Stimulated activated CD4-positive, alpha-beta T cell treated with anti-CD3 and anti-CD28 coated beads, TNF-alpha, amount 100 ng/mL, for 1 hour (primary cell): ENCODE measurements at places on chromosomes 2 and 18.

GRCh38 chr18:42131066-42131929, 176.3 kb downstream of the PIK3C3 start:
- no peak for DNase-seq

DNA sequence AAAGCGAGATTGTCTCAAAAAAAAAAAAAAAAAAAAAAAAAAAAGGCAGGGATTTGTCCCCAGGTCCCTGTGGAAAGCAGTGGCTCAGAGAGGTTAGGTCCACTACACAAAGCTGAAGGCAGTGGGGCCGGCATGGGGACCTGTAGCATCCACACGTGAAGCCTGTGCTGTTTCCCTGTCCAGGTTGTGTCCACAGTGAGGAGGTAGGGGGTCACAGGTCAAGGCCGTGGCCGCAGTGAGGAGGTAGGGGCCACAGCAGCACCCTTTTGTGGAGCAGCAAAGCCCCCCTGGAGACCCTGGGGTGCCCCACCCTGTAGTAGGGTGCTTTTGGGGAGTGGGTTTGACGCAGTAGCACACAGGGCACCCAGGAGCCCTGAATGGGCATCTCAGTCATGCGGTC, 14.0 kb downstream of the TMEM177 start:
- no peak for DNase-seq

GRCh38 chr2:176956791-176957190, 255.8 kb upstream of the HNRNPA3 start:
- DNase-seq = no peak

GRCh38 chr18:45467293-45467692, 148.0 kb upstream of the SLC14A2 start:
- DNase-seq = no peak

DNA sequence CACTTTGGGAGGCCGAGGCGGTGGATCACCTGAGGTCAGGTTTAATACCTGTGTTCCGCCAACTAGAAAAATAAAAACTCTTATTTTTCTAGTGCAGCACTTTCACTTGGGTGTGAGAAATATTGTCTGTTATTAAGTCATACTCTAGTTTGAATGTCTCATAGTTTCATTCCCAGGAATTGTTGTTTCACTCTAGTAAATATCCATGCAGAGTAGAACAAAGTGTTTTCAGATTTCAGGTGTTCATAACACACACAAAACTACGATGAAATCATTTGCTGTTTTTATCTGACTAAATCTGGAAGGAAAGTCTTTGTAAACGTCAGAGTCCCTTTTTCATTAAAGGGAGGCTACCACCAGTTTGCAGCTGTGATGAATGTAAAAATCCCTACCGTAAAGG, 4.0 kb downstream of the FAM117B start:
- no peak for DNase-seq

GRCh38 chr2:64653109-64654062, at the start of gene SERTAD2:
Gene SERTAD2, minus strand, starts transcription at chr2:64653913. Its CDS starts 17,042 bp downstream, at chr2:64636871.
- peak; percentile 66 for DNase-seq

DNA sequence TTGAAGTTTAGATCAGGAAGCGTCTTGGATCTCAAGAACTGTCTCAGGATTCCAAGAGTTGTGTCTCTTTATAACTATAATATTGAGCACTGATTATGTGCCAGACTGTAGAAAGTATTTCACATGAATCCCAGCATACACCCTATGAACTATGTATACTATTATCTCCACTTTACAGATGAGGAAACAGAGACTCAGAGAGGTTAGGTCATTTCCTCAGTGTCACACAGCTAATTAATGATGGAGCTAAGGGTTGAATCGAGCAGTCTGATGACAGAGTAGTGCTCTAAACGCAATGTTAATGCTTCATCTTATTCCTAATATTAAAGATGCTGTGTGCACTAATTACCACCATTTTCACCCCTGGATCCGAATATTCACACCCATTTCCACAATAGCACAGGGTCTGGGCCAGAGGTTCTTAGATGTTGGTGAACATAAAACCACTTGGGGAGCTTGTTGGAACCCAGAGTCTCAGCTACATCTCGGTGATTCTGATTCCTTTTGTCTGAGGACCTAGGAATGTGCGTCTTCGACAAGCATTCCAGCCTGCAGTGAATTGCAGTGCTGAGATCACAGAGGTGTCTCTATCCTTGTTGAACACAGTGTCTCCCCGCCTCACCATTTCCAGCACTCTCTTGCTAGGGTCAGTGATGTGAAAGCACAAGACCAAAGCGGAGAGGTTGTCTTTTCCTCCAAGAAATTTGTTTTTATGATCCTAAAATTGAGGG, 213.8 kb downstream of the SP3 start:
- no peak for DNase-seq

DNA sequence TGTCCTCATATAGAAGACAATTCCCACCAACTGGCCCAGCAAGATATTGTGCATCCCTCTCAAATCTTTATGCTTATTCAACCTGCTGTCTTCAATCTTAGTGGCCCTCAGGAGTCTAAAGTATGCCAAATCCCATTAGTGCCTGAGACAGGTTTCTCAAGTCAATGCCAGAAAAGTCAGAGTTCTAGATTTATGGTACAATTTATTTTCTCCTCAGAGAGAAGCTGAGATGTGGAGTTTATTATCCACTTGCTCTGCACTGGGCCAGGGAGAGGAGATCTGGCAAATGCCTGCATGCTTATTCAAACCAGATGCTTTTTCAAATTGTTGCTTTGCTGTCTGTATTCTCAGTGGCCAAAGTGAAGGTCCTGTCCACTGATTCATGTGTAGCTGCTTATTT, 825.2 kb downstream of the METTL4 start:
- DNase-seq = no peak

DNA sequence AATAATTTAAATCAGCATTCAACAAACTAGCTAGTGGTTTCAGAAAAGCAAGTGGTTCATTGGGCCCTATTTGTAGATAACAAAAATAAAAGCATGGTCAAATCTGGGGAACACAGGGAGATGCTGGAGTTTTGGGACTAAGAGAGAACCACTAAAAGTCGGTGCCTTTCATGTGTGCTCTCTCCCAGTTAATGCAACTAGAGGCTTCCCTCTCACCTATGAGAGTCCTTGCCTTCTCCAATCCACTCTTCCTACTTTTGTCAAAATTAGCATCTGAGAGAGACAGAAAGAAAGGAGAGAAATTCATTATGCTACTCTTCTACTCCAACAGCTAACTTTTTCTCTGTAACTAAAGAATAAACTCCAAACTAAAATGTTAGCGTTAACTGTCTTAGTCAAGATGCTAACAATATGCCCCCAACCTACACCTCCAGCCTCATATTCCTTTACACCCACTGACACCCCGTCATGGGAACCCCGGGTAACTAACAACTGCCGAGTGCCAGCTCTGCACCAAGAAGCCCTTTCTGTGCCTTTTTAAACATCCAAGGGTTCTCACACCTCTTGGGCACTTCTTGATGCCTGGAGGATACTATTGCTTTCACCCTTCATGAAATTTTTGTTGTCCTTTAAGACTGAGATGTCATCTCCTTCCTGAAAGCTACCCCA, 133.4 kb downstream of the RBMS1 start:
- DNase-seq = no peak

- DNase-seq = no peak
Measured at GRCh38 chr2:85935746-85936208, 47.0 kb upstream of the ST3GAL5 start.

DNA sequence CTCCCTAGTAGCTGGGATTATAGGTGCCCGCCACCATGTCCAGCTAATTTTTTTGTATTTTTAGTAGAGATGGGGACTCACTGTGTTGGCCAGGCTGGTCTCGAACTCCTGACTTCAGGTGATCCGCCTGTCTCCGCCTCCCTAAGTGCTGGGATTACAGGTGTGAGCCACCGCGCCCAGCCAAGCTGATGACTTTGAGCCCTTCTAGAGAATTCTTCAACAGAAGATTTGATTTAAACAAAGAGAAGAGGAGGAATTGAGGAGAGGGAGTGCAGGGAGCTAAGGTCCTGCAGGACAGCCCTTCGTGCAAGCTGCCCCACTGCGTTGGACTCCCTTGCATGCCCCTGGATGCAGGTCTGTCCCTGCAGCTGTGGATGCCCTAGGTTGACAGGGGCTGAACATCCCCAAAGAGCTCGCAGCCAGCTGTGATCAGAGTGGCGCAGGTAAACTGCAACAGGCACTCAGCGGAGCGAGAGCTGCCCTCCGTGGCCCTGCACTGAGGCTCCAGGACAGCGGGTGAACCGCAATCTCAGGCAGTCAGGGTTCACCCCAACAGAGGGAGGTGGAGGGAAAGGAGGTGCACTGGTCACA, 13.7 kb downstream of the ADRA2B start:
- no peak for DNase-seq

DNA sequence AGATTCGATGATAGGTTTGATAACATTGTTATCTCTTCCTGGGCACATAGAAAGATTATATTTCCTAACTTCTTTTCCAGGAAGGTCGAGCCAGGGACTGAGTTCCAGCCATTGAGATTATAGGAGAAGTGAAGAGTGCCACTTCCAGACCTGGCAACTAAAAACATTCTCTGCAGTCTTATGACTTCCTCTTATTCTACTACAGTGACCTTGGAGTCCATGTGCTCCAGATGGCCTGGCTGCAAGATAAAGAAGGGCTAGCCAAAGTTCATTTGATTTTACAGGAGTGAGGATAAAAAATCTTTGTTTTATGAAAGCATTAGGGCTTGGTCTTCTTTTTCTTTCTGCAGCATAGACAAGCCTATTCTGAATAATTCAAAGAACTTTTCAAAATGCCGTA, 363.0 kb downstream of the FSIP2 start:
- DNase-seq = no peak

DNA sequence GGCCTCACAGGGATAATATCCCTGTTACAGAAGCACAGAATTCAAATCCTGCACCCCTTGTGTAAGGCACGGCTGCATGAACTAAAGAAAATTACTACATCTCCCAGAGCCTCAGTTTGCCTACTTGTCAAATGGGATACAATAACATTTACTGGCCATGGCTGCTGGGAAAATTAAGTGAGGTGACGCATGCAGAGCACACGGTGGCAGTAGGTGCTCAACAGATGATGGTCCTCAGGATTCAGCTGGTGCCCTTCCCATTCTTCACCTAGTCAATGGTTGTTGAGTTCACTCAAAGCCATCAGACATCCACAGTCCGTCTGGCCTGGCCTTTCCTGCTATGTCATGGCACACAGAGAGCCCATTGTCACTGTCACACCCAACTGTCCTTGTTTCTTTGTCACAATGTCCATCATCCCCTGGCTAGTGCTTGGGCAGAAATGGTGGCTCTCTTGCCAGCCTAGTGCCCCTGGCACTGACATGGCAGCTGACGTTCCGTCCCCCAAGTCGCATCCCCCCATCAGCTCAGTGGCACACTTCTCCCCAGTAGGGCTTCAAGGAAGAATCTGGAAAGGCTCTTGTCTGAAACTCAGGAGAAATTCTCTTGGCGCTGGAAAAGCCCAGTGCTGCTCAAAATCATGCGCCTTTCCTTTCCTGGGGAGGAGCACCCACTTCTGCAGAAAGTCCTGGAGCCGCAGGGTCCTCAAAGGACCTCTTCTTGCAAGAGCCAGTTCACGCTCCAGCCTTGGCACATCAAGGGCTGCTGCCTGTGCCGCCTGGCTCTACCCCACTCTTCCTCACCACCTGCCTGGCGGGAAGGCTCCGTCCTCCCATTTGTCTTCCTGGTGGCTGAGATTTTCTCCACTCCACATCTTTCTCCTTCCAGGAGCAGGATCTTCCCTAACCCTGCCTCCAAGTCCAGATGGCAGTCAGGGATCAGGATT, 55.9 kb upstream of the SLC66A3 start:
- no peak for DNase-seq

DNA sequence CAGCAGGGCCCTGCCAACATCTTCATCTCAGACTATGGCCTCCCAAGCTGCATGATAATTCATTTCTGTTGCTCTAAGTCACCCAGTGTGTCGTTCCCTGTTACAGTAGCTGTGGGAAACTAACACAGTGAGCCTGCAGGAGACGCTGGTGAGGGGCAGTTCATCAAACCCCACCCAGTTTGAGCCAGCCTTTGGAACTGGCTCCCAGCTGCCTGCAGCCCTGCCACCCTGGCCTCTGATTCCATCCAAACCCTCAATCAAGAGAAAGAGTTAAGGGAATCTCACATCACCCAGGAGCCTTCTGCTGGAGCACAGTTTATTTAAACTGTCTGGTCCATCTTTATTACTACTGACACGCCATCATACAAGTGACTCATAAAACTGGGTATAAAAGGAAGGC, 64.9 kb upstream of the ZCCHC2 start:
- DNase-seq = no peak

GRCh38 chr18:50034029-50034428, 160.9 kb downstream of the MYO5B start:
- no peak for DNase-seq

- DNase-seq = no peak
Measured at GRCh38 chr2:19837235-19837766, 64.5 kb downstream of the TTC32 start.

DNA sequence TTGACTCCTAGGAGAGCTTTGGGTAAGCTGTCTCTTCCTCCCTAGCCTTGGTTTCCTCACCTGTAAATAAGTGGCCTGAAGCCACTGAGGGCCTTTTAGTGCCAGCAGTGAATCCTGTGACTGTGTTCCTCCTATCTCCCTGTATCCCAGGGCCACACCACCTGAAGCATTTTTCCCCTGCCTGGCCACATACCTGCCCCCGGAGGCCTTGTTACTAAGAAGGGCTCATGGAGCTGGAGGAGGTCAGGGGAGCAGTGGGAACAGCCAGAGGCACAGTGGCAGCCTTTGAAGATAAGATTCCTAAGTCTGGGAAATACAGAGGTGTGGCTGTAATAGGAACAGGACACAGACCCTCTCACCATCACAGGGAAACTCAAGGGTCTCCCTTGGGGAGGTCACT, 162.4 kb downstream of the SMAD7 start:
- no peak for DNase-seq

GRCh38 chr18:51154431-51155063, 42.9 kb downstream of the MEX3C start:
- DNase-seq = no peak

DNA sequence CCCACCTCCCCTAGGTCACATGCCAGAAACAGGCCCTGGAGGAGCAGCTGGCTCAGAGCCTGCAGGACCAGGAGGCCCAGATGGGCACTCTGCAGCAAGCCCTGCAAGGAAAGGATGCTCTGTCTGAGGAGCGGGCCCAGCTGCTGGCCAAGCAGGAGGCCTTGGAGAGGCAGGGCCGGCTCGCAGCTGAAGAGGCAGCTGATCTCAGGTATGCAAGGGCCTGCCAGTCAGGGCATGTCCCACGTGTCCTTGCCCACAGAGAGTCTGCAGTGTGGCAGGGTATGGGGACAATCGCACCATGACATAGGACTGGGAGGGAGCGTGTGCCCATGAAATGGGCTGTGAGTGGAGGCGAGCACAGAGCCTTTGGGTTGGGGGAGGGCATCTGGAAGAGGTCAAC, 39.9 kb downstream of the CROCC2 start:
- DNase-seq = no peak

DNA sequence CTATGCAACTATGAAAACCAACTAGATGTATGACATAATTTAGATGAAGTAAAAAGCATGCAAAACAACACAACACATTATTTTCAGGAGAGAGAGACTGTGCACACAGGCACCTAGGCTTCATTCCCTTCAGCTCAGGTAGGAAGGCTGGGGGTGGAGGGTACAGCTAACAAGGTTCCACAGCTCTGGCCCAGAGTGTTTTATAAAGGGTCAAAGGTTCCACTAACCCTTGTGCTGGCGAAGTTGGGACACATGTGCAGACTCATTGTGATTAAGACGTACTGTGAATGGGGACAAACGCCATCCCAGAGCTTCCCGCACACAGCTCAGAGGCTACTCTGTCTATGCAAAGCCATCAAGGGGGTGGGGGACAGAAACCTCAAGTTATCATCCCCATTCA, 19.1 kb downstream of the CCDC93 start:
- no peak for DNase-seq
